ENCODE measurements at places on chromosomes 4 and X.

DNA sequence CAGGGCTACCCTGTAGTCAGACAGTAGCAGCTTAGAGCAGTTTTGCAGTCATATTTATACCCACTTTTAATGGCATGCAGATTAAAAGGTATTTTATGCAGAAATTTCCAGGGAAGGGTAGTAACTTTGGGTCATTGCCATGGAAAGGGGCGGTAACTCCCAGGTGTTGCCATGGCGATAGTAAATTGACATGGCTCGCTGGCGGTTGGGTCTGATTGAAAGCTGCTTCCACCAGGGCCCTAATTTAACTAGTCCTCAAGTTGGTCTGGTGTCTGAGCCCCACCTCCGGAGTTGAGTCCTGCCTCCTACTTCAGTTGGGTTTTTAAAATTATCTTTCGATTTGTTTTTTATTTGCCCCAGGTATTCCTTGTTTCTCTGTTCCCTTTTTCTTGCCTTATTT lies 70.1 kb downstream of the NAA11 start:
- no peak for DNase-seq

DNA sequence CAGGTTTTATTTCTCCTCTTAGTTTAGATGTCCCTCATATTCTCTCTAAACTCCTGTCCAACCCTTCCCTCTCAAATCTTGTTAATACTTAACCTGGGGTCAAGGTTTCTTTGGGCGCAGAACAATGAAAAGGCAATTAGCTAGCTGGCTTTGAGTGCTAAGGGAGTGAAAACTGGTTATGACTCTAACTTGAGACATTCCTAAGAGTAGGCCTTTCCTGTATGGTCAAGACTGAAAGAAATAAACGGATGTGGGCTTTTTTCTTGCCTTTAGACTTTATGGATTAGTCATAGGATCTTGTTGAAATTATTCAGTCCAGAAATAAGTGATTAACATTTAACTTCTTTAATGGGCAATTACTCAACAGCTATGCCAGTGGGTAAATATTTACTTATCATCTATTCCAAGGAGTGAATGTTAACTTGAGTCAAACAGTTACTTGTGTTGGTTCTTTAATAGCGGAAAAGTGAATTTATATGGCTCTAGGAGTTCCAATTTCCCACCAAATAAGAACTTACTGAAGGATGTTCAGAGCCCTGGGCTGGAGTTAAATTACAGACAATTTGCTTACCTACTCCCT lies 141.7 kb upstream of the SCML1 start:
- peak; percentile 73 for DNase-seq

DNA sequence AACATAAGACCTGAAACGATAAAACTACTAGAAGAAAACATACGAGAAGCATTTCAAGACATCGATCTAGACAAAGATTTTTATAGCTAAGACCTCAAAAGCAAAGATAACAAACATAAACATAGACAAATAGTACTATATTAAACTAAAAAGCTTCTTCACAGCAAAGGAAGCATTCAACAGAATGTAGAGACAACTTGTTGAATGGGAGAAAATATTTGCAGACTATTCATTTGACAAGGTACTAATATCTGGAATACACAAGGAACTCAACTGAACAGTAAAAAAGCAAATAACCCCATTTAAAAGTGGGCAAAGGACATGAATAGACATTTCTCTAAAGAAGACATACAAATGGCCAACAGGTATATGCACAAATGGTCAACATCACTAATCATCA lies 49.8 kb downstream of the MANBA start:
- DNase-seq, result no peak

- DNase-seq, result no peak
These were observed 274.4 kb upstream of the RASGEF1B start for GRCh38 chr4:81746071-81746470.

DNA sequence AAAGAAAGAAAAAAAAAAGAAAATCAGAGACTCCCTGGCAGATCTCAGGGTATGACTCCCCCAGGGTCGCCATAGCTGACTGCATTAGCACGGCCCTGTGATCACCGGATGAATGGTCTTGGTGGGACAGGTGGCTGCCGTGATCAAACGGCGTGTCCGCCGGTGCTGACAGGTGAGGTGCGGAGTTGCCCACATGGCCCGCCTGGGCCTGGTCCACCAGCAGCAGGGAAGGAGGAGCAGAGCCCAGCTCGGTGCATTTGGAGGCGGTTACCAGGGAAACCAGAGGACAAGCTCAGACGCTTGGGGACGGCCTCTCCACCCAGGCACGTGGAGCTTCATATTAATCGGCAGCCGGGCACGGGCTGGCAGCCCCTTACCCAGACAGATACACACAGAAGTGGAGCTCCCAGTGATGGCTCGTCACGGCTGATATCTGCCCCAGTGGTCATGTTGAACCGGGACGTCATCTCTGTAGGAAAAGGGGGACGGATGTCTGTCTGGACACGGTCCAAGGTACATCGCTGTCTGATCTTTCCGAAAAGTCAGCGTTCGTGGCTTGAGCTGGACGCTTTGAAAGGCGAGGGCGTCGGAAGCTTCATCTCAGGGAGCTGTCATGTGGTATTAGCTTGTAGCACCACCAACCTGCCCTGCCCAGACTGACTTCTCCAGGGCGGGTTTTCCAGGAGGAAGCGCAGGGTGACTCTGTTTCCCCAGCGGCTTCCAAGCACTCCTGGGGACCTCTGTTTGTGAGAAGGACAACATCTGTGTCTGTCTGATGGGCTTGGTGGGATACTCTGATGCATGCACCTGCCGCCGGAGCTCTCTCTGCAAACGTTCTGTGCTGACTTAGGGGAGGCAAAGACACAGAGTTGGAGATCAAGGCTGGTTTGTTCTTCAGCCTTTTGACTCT lies 180.7 kb downstream of the CRLF2 start:
- no peak for DNase-seq

DNA sequence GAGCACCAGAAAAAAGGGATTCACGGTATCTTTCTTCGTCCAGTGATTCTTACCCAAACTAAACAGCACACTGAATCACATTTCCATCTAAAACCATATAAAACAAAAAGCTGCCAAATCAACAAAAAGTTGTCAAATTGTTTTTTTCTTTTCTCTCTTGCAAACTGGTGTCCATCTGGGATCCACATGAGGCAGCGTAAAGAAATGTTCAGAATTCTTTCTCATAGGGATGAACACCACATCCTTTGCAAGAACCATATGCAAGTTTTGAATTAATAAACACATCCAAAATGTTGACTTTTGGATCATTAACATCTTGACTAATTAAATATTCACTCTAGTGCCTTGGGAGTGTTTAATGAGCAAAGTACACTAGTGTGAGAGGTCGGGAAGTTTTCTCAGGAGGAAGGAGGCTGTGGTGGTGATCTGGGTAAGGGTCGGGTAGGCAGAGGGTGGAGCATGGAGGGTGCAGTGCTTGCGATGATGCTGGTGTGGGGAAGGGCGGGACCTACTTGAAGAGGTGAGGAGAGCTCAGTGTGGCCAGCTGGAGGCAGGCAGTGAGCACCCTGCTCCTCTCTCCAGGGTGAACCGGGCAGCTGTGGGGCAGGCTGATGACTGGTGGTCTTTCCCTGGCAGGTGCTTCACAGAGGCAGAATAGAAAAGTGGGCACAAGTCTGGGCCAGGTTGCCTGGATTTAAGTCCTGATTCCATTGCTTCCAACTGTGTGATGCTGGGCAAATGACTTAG lies 72.8 kb downstream of the NSUN7 start:
- DNase-seq, result no peak

- DNase-seq, result no peak
These were observed 19.5 kb downstream of the SMAD1 start for GRCh38 chr4:145501051-145501660.

DNA sequence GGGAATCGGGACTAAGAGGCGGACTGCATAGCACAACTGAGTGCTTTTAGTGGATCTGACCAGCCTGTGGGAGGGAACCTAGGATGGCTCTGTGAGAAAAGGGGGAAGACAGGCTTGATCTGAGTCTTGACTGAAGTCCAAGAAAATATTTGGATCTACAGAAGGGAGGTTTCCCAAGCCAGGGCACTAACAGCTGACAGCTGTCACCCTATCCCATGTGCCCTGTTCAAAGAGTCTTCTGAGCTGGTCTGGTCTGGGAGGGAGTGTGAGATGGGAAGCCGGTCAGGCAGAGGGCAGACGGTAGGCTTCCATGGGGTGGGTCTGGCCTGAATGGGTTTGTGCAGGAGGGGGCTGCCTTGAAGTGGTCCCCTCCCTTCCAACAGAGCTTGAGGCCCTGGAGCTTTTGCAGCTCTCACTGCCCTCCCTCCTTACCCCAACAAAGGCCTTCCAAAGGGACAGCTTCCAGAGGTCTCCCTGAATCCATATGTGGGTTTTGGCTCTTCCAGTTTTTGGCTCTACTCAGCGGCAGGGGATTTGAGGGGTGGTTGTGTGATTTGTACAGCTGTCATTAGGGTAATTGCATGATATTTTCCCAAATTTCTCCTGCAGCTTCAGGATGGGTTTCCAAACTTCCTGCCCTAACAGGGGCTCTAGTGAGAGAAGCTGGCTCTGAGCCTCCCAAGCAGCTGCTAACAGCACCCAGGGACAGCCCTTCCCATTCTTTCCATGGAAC lies 643.7 kb downstream of the BCOR start:
- DNase-seq, result no peak

DNA sequence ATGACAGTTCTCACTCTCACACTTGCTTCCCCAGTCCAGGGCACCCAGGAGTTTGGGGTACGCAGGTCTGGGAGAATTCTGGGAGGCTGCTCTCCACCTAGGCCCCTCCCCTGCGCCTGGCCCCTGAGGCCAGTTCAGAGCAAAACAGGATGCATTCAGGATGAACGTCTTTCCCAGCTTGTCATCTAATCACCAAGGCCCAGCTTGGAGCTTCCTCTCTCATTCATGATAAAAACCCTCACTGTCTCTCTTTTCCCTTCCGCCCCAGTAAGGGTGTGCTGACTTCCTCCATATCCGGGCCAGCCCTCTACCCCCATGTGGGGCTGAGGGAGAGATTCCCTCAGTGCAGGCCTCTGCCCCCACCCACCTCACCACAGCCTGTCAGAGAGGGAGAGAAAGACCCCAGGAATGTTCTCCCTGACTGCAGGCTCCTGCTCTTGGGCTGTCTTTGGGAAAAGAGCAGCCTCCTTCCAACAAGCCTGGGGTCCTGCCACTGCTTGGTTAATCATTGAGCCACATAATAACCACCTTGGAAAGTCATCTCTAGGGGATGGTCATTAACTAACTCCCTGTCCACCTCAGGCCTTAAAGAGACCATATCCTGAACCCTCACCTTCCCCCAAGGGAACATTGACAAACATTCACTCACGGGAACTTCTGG lies 50.1 kb downstream of the STARD8 start:
- DNase-seq, result no peak

- DNase-seq, result no peak
These were observed 136.1 kb upstream of the SLC4A4 start for GRCh38 chr4:71202705-71203104.

- DNase-seq, result no peak
These were observed 176.2 kb downstream of the ADGRL3 start for GRCh38 chr4:61376301-61376700.

GRCh38 chrX:29636331-29636730 lies 579.0 kb upstream of the MAGEB2 start:
- no peak for DNase-seq

GRCh38 chr4:125368146-125368545 lies 53.4 kb downstream of the FAT4 start:
- DNase-seq, result peak; percentile 9

GRCh38 chrX:43349363-43349762 lies 306.7 kb upstream of the MAOA start:
- DNase-seq, result peak; percentile 54

GRCh38 chrX:41022566-41022965 lies 62.7 kb upstream of the USP9X start:
- DNase-seq, result peak; percentile 72

- no peak for DNase-seq
These were observed 32.8 kb upstream of the NOCT start for GRCh38 chr4:138982754-138983153.

DNA sequence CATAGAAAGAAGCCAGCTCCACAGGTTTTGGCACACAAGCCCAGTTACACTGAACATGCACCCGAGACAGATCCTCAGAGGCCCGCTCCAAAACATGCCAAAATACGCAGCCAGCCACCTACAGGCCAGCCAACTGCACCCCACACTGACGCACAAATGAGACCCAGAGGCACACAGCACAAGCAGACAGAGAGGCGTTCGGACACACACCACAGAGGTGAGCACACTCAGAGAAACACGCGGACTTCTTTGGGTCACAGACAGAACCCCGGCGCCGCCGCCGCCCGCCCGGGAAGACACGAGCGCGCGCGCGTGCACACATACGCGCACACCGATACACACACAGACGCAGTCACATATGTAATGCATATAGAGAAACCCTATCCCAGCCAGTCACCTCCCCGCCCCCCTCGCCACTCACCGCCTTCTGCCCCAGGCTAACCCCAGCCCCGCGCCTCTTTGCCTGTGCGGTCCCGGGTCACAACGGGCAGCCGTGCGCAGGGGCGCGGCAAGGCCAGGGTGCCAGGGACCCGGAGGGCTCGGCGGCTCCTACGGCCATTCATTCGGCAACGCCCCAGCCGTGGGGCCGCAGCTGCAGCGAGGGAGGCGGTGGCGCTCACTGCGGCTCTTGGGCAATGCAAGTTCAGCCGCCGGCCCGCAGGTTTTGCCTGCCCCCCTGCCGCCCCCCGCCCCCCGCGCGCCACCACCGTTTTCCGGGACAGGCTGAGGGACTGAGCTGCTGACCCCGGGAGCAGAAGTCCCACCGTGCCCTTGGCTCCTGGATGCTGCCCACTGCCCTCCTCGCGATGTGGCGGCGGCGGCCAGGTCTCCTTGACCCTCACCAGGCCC lies 553 bp downstream of the SEPTIN6 start:
- peak; percentile 36 for DNase-seq

GRCh38 chr4:13704035-13704434 lies 76.5 kb upstream of the BOD1L1 start:
- no peak for DNase-seq

DNA sequence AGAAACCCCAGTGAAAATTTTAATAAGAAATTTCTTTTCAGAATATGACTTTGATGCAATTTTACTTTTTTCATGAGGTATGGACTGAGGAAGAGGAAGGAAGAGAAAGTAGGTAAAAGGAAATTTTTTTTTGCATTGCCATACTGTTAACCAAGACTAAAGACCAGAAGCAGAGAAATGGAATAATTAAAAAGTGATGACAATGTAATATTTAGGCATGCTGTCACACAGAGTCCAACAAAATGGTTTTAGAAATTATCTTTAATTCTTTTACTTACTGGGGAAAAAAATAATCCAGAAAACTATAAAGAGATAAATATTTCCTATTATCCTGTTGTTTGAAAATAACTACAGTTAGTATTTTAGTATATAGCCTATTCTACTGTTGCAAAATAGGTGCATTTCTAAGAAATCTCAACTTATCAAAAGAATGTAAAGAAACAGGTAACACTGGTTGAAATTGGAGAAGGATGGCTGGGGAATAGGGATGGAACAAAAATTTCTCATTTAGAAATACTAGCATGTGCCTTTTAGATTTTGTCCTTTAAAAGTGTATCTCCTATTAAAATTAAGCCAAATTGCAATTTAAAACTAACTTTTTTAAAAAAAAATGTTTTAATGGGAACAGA lies 92.6 kb downstream of the ANXA3 start:
- no peak for DNase-seq

All from epithelial cell of esophagus (primary cell).